ENCODE measurements at places on chromosomes 7 and 10.

DNA sequence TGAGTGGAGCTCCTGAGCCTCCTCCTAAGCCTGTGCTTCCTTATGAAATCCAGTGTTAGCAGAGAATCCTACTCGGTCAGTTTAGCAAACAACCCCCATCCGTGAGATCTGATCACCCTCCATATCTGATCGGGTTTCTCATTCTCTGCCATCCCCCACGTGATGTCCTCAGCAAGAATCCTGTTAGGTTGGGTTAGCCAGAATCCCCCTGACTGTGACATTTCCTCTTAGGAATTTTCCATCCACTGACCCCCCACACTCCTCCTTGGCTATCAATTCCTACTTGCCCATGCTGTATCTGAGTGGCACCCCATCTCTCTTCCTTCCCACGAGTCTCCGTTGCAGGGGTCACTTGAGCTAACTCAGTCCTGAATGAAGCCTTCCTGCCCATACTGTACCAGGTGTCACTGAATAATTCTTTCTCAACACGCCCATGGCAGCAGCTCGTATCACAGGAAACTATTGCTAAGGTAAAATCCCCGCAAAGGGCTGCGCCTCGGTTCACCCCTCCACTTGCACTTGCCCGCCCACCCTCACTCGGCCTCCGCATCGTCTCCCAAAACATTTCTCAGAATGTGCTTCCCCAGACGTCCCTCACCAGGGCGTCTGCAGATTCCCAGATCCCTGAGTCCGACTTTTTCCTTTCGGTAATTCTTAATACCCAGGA is 44.1 kb downstream of the MYOF start:
- no peak for DNase-seq

- no peak for DNase-seq
These were observed 37.3 kb downstream of the TMEM60 start for GRCh38 chr7:77760809-77761453.

DNA sequence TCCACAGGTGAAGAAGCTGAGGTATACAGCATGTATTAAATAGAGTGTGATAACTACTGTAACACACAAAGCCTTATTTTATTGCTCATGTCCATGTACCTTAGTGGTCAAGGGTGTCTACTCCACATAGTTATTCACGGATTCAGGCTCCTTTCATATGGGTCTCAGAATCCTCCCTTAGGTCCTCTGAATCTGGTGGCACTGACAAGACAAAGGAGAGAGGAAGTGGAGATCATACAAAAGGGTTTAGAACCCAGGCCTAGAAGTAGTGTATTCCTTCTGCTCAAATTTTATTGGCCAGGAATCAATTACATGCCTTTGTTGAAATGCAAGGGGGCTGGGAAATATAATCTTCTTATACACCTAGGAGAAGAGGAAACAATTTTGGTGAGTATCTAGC is 164.6 kb downstream of the PTEN start:
- DNase-seq = no peak

- no peak for DNase-seq
These were observed 3.5 kb downstream of the CACUL1 start for GRCh38 chr10:118751265-118751664.

DNA sequence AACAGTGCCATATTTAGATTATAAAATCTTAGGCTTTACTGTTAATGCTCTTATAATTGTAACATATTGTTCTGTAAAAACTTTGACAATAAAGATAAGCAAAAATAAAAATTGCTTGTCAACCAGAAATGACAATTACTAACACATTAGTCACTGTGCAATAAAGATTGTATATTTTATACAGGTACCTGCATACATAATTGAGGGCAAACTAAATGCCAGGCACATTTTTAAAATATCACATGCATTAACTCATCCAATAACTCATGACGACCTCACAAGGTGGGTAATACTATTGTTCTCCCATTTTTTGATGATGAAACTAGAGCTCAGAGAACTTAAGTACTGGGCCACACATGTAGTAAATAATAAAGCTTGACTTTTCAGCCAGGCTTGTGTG is 1020.2 kb upstream of the C7orf33 start:
- DNase-seq = no peak

GRCh38 chr10:35005868-35006267 is 84.3 kb downstream of the CUL2 start:
- no peak for DNase-seq

- no peak for DNase-seq
These were observed 5.5 kb downstream of the CREB3L2 start for GRCh38 chr7:137996386-137996851.

DNA sequence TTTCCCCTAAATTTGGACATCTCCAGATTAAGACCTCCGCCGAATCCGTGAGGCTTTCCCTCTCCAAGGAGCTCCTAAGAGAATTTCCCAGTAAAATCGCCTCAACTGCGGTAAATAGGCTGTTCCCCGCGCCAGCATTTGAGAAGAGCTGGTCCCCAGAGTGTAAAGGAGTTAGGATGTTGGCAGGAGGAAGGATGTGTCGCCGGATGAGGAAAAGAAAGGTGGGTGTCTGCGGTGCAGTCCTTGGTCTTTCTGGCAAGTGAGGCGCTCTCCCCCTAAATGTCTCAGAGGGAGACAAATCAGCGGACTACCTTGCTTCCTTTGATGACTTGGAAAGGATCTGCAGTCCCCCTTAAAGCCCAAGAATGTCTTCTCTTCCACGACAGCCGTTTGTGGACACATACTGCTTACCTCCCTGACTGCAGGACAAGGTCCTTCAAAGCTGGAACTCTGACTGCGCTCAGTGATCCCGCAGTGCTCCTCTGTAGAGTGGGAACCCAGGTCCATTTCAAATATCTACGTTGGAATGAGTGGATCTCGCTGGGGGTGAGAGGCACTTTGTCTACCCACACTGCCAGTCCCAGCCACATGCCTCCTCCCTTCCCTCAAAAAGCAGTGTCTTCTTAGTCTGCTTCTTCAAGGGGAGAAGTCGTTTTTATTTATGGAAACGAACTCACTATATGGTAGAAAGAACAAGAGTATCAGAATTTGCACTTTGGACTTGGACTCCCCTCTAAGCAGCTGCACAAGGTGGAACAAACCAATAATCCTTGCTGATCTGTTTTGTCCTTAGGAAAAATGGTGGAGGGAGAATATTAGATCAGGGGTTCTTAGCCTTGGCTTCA is 1.1 kb upstream of the DLG5 start:
- no peak for DNase-seq

GRCh38 chr10:78604286-78604685 is 464.5 kb upstream of the ZMIZ1 start:
- DNase-seq = no peak

DNA sequence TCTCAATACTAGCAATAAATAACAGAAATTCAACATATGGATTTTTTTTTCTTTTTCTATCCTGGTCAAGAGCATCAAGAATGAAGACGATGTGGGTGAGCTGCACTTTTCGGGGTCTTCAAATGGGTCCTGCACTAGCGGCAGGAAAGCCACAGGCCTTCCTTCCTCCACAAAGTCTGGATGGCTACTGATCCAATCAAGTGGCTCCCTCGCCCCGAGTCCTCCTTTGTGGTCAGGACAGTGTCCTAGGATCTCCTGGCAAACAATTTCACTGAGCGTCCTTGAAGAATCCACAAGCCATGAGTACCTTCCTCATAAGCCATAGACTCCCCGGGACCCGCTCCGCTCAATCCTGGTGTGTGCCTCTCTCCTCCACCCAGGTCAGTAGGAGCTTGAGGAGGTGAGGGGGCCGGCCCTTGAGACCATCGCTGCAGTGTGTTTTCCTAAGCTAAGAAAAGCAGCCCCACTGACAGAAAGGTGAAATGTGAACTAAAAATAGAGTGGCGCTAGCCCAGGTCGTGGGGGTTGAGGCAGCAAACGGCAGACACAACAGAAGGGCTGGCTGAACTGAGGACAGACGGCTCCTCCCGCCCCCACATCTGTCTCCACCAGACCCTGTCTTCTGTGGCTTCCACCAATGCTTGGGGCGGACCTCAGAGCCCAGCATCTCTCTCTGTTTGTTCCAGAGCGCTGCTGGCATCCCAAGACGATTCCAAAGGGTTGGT is 202.3 kb downstream of the HERPUD2 start:
- DNase-seq = no peak

- DNase-seq = no peak
These were observed 220.5 kb downstream of the MLLT10 start for GRCh38 chr10:21754410-21755011.

DNA sequence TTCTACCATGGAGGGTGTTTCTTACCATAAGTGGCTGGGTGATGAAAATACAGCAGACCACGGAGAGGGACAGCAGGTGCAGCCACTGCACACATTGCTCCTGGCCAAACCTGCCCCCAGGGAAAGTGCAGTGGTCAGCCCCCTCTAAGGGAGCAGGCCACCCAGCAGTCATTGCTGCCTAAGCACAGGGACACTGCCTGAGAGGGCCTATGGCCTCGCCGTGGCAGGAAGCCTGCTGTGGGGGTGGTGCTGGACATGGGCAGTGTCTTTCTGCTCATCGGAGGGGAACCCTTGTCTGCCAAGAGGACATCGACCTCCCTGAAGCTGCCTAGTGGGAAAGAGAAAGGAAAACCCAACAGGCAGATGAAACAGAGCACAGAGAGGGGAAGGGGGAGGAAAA is 118.3 kb downstream of the PKD1L1 start:
- DNase-seq = no peak

DNA sequence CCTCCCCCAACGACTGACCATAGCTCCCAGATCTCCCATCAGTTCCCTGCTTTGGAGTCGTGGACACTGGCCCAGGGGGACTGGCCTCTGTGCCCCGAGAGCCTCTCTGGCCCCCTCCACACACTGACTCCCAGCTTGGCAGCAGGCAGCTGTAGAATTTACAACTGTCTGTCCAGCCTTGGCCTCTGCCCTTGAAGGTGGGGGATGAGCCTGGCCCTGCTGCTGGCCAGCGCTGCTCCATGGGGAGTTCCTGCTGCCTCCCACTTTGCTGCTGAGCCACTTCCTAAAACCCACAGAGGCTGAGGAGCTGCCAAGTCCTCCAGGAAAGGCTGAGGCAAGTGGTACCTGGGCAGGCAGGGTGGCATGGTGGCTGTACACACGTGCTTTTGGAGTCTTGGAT is 147.1 kb downstream of the WDR11 start:
- DNase-seq = no peak

DNA sequence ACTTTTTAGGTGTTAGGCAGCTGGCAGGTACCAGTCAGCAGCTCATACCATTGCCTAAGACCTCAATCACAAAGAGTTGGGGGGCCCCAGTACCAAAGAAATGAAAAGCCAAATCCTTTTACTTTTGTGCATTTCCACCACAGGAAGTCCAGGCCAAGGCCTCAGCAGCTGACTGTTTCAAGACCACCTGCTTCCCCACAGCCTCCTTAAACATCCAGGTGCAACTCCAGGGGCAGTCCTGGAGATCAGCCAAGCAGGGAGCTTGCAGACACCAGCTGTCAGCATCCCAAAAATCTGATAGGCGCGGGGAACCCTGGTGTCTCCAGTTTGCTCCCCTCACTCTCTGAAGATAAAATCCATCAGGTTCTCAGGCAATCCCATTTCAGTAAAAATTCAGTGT is 91.5 kb upstream of the EFCAB10 start:
- no peak for DNase-seq

- DNase-seq = peak; percentile 62
These were observed 11.0 kb upstream of the DNTT start for GRCh38 chr10:96292971-96293920.

DNA sequence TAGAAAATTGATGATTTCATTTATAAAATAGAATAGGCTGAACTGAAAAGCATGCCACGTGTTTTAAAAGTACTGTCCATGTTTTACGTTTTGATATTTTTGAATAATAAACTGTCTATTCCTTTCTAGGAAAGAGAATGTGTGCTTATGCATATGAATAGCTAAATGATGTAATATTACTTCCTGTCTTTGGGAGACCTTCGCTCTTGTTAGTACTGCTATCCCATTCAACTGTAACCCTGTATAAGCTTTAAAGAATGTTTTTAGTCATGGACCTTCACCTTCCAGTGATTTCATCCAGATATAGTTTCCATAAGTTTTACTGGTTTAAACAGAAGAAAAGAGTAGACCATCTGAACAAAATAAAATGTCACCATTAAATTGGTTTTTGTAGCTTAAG is 274.4 kb upstream of the SEMA3A start:
- DNase-seq = no peak

DNA sequence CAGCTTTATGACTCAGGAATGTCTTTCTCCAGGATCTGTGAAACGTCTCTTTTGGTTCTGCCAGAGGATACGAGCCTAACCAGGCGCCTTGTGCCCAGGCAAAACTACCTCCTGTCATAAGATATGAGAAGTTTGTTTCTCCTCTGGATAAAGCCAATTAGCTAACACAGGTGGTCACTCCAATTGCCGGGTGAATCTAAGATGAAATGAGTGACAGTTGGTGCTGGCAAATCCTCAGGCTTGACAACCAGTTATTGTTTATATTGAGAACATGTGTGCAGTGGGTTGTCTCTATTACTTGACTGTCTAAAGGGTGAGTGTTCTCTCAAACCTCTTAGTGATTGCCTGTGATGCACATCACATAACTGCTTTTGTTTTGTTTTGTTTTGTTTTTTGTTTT is 449.1 kb downstream of the XPNPEP1 start:
- no peak for DNase-seq

DNA sequence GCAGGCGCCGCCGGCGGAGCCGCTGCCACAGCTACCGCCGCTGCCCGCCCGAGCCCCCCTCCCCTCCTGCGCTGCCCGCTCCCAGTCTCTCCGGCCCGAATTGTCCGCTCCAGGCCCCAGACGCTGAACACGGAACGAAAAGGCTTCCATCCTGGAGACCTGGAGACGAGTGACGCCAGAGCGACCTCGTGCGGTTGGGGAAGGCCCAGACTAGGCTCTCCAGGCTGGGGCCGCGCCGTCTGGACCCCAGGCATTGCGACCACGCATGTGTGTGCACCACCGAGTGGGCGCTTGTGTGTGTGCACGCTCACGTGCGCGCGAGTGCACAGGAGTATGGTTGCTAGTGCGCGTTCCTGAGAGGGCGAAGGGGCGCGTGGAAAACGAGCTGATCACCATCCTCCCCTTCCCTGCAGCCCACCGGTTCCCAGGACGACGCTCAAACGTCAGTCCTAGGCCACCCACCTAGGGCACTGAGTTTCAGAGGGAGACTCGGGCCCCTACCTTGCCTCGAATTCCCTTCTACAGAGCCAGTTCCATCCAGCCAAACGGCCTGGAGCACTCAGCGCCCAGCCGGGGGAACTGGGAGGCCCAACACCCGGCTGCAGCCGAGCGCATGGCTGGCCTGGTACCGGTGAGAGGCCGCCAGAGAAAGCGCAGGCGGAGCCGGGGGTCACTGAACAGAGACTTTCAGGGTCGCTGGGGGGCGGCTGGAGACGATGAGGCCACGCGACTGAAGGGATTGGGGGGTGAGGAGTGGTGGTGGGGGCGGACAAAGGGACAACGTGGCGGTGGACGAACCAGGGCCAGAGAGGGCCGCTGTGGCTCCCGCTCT is 11.6 kb downstream of the LBX1 start:
- no peak for DNase-seq

GRCh38 chr10:52216852-52217251 is 97.2 kb upstream of the DKK1 start:
- peak; percentile 55 for DNase-seq

GRCh38 chr10:3487228-3487627 is 297.8 kb downstream of the KLF6 start:
- no peak for DNase-seq

GRCh38 chr7:116528008-116528789 is 3.4 kb downstream of the CAV1 start:
- DNase-seq = no peak

DNA sequence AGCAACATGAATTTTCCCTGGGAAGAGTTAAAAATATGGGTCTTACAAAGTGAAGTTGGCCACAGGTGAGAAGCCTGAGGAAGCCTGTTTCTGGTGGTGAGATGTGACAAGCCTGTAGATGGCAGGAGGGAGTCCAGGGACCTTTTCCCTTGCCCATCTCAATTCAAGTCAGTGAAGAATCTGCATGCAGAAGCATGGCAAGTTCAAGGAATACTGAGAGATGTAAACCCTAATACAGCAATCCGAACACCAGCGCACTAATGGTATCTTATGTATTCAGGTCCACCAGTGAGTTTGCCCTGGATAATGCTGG is 73.6 kb downstream of the RHOBTB1 start:
- peak; percentile 20 for DNase-seq
